Activated CD8-positive, alpha-beta T cell treated with anti-CD3 and anti-CD28 coated beads for 36 hours (primary cell): ENCODE measurements at places on chromosomes 12 and 14. TPM values are rescaled to one million over a fixed set of nuclear protein-coding genes. Genes with fewer than 3 reads are reported as not detected.

The CACNA2D4 gene
- total RNA-seq = 4.3 TPM

The EPYC gene
- total RNA-seq = not detected

The IFNG-AS1 gene
- not detected for total RNA-seq

The DMAC2L gene
- total RNA-seq = 15.5 TPM

The OTOGL gene
- total RNA-seq = not detected

The SCYL2 gene
- total RNA-seq = 25.4 TPM

The PROX2 gene
- 0.38 TPM for total RNA-seq

The PTPN6 gene
- 485 TPM for total RNA-seq

The DEPDC4 gene
- 1.6 TPM for total RNA-seq

The MDGA2 gene
- not detected for total RNA-seq

The SPIC gene
- not detected for total RNA-seq

The HVCN1 gene
- 24.2 TPM for total RNA-seq

The KRT5 gene
- total RNA-seq = not detected

The SDSL gene
- not detected for total RNA-seq

The NANOG gene
- not detected for total RNA-seq

The G2E3 gene
- total RNA-seq = 21.5 TPM

The AKAP3 gene
- 2.0 TPM for total RNA-seq

The KRT2 gene
- total RNA-seq = not detected

The AQP6 gene
- not detected for total RNA-seq

The PGF gene
- 0.45 TPM for total RNA-seq

The CLEC6A gene
- not detected for total RNA-seq

The FCF1 gene
- total RNA-seq = 78.9 TPM

The CPM gene
- 3.0 TPM for total RNA-seq

The RAPGEF3 gene
- total RNA-seq = 0.58 TPM

The SYCP3 gene
- total RNA-seq = 0.09 TPM
